ENCODE measurements at places on chromosomes 11 and 22.

DNA sequence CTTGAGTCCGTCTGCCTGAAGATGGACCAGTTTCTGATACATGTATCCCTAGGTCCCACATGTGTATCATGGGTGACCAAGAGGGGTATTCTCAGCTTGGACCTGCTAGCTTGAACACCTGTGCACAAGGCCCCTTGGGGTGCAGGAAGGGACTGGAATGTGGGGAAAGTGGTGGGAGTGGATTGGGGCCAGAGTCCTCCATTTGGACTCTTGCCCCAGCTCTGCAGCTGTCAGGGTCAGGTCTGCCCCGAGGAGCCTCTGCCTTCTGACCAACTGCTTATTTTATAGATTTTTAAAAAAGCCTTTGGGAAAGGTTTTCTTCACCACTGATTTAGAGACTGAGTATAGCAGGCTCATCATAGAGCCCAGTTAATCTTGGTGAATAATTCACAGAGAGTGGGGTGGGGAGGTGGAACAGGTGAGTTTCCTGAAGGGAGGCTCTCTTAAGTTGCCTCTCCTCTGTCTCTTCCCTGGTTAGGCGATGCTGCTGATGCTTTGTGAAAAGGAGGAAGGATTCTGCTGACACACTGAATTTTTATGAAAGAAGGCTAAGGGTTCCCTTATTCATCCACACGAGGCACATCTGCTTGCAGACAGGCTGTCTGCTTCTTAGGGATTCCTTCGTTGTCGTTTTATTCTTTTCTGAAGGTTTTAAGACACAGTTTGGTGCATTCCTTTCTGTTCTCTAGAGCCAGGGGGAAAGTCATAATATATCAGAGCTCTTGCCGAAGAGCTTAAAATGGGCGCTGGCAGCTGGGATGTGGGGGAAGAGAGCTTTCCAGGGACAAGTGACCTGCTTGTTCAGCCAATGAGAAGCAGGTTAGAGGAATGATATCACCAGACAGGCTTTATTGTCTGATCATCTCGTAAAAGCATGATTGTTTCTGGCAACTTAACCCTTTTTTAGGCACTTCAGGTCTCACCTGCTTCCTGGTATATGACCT, 19.9 kb downstream of the TRIM44 start:
- no peak for DNase-seq

DNA sequence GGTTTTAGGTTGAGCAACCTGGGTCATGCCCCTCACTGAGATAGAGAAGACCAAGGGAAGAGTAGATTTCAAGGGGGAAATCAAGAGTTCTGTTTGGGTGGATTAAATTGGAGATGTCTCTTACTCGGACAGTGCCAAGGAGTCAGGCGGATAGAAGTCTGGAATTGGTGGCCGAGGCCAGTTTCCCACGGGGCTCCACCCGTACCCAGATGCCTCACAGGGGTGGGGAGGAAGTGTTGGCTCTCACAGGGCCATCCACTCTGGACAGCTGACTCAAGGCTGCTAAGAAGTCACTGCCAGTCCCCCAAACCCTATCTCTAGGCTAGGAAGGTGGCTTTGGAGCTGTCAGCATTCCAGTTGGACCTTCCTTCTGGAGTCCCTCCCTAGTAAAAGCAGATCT, 79.1 kb upstream of the TIMP3 start:
- no peak for DNase-seq

GRCh38 chr22:43479301-43479950, 67.6 kb downstream of the MPPED1 start:
- DNase-seq, result no peak

- DNase-seq, result no peak
Observed at GRCh38 chr11:61121192-61121831, 19.0 kb downstream of the CD5 start.

GRCh38 chr11:45211732-45212131, 65.3 kb downstream of the PRDM11 start:
- no peak for DNase-seq

DNA sequence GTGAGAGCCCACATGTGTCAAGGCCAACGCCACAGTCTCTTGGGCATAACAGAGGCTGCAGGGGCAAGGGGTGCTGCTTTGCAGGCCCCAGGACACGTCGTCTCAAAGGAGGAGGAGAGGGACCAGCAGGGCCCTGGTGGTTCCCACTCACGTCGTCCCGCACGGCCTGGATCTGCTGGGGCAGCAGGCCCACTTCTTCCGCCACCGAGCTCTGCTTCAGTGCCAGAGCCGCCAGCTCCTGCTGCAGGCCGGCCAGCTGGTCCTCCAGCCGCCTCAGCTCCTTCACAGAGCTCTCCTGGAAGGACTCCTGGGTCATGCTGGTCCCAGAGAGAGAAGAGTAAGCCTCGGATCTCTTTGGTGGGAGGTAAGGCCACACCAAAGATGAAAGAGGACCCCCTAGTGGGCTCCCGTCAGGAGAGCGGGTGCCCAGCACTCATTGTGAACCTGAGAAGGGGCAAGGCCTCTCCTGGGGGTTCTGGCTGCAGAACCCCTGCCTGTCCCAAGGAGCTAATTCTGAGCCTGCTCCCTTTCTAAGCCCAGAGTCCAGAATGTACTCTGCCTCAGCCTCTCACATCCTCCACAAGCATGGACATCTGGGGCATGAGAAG, 15.6 kb downstream of the SUN2 start:
- DNase-seq, result no peak

DNA sequence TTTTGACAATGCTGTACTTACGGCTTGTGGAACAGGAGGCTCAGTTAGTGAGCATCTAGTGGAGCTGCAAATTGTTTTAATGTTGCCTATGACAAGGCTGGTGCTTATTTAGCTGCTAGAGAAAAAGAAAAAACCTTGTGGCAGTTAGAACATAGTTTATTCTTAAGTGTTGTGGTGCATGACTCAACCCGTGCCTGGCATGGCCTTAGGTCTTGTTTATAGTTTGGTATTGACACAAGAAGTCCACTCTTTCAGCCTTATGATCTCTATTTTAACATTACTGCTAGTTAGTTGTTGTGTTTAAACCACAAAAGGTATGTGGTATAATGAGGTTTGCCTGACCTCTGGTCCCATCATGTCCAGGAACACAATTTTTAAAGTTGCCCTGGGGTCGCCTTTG, 744.6 kb downstream of the FAM181B start:
- DNase-seq, result no peak

- DNase-seq, result no peak
Observed at GRCh38 chr11:79942646-79943045, 501.8 kb upstream of the TENM4 start.

- DNase-seq, result no peak
Observed at GRCh38 chr11:67260406-67260805, 5.9 kb upstream of the GRK2 start.

DNA sequence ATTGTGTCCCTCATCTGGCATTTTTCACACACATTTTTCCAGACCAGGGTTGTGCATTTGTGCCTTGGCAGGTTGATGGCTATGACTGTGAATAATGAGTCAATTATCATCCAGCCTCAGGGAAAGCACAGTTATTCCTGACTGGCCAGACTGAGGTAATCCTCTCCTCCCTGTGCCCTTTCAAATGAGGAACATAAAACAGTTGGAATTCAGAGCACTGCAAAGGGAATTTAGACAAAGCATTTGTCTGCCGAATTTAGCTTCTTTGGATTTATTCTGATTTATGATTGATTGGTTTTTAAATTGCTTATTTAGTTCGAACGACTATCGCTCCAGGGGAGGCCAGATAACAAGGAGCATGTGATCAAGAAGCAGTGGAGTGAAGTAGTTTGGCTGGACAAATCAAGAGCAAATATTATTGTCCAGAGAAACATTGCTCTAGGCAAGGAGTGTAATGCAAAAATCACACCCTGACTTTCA, 30.8 kb upstream of the RAG2 start:
- no peak for DNase-seq

GRCh38 chr22:18048041-18048440, 23.7 kb upstream of the MICAL3 start:
- DNase-seq, result no peak

DNA sequence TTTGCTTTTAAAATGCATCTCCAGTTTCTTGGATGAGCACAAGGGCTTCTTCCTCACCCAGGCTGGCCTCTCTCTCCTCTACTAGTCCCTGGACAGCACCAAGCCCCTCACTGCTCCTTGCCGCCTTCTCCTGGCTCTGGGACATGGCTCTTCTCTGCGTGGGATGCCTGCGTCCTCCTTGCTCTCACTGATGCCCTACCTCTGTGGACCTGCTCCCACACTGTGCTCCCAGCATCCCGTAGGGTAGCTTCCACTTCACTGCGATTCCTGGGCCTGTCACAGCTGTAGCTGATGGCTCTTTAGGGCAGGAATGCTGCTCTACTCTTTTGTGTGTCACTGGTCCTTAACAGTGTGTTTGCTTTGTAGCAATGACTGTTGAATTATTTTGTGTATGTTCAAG, 136.3 kb downstream of the SNX19 start:
- no peak for DNase-seq

DNA sequence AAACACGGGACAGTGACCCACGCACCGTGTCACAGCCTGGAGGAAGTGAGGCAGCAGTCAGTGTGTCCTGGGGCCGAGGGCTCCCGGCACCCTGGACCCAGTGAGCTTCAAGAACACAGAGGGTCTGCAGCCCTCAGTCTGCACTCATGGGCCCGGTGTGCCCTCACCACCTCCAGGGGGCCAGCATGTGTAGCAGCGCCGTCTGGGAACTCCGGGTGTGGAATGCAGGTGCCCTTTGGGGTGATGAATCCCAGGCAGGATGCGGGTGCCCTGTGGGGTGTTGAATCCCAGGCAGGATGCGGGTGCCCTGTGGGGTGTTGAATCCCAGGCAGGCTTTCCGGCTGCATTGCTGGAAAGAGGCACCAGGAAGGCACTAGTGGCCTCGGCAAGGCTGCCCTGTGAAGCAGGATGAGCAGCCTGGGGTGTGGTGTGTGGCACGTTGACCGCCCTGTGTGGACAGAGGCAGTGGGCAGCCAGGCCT, 1399.9 kb downstream of the BRD1 start:
- DNase-seq, result no peak

DNA sequence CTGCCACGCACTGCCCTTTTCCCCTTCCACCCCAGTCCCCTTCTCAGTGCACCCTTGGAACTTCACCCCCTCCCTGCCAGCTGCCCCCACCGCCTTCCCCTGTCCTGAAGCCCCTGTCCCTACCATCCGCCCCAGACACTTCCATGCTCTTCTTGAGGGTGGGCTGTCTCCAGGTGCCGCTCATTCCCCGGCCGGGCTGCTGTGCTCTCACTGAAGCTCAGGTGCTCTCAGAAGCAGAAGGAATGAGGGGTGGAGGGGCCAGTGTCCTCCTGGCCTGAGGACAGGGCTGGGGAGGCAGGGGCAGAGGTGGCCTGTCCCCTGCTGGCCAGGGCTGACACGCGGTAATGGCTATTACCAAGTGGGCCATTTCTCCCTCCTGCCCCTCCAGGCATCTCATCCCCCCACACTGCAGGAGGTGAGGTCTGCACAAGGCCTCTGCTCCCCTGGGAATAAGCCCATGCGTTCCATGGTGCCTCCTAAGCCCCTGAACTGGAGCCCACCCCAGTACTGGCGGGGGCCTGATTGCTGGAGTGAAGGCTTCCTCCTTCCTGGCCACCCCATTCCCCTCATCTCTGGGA, 6.6 kb upstream of the BID start:
- DNase-seq, result no peak

GRCh38 chr11:128717516-128717915, 23.6 kb downstream of the FLI1 start:
- DNase-seq, result no peak

DNA sequence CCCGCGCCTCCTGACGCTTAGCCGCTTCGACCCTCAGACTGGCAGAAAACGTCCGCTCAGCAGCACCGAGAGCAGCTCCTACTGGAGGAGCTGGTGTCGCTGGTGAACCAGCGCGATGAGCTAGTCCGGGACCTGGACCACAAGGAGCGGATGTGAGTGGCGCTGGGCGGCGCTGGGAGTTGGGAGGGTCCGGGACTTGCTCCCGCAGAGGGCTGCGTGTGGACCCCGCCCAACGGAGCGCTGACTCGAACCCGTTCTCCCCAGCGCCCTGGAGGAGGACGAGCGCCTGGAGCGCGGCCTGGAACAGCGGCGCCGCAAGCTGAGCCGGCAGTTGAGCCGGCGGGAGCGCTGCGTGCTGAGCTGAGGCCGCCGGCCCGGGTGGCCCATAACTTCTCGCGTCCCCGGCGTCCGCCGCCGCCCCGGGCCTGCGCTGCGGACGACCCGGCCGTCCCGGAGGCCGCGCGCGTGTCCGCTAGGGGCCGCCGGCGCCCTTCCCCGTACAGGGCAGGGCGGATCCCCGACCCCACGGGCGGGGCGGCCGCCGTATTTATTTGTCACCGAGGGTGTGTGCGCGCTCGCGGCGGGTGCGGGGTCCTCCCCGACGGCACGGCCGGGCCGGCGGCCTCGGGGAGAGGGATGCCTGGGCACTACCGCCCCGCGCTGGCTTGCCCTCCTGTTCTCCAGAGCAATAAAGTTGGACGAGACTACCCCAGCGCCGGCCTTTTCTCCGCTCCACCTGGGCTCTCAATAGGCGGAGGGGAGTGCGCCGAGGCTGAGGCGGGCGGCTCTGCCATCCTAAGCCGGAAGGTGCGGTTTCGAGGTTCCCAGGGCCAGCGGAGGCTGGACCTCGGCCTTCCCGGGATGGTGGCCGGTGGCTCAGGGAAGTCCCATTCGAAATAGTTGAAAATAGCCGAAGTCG, 3.4 kb downstream of the KCNK7 start:
- DNase-seq, result no peak

- DNase-seq, result no peak
Observed at GRCh38 chr11:64245401-64245796, 1.3 kb downstream of the PPP1R14B start.

DNA sequence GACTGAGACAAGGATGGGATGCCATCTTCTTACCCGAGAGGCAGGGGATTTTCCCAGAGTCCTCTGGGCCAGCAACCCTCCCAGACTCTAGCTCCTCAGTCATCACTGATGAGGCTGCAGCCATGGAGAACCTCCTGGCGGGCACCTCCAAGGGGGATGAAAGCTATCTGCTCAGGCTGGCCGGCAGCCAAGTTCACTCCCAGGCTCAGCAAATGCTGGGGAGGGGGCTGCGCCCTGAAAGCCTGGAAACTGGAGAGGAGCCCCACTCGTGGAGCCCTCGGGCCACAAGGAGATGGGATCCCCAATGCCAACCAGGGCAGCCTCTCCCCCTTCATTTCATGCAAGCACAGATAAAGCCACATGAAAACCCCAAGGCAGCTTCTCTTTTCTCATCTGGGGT, 75.0 kb downstream of the CACNA1I start:
- no peak for DNase-seq

DNA sequence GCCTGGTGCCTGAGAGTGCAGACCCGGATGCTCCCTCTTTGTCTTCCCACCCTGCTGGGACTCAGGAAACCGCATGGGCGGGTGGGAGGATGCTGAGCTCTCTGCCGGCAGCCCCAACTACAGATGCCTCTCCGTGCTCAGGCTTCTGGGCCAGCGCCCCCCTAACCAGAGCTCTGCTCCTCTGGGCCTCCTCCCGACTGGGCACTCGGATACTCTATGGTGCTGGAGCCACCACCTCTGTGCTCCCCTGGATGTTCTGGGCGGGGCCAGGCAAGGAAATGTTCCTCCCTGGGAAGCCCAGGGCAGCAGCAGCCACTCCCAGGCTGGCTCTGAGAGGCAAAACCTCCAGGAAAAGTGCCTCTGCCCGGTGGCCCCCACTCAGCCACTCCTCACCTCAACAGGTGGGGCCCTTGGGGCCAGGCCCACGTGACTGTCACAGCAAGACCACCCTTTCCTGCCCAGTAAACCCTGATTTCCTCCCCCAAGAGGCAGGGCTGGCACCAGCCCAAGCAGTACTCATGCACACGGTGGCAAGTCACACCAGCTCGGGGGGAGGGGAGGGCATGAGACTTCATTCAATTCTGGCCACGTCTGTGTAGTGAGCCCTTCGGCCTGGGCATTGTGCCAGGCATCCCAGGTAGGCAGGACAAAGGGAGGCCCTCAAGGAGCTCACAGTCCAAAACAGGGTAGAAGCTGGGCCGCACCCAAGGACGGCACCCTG, 54.7 kb upstream of the TCF20 start:
- no peak for DNase-seq

- DNase-seq, result no peak
Observed at GRCh38 chr11:92278791-92279433, 54.3 kb downstream of the FAT3 start.
